Uterus (tissue), 4 donors: ENCODE measurements at places on chromosomes 4 and X. TPM values are rescaled to one million over a fixed set of nuclear protein-coding genes. Genes with fewer than 3 reads are reported as not detected.

- DNase-seq = no peak
- no peaks in the 10 kb centered on the region for H3K27me3 ChIP-seq
- H3K27ac ChIP-seq = no peak overlapping the region
- H3K4me3 ChIP-seq = no peak overlapping the region
- H3K36me3 ChIP-seq = no peaks in the 10 kb centered on the region
Observed at GRCh38 chr4:112036886-112037285, 108.4 kb upstream of the FAM241A start.

- H3K4me3 ChIP-seq = no peak overlapping the region
- DNase-seq = no peak
- no peak overlapping the region for H3K27ac ChIP-seq
- H3K36me3 ChIP-seq = no peaks in the 10 kb centered on the region
Observed at GRCh38 chr4:132564920-132565319, 584.2 kb upstream of the PCDH10 start.

DNA sequence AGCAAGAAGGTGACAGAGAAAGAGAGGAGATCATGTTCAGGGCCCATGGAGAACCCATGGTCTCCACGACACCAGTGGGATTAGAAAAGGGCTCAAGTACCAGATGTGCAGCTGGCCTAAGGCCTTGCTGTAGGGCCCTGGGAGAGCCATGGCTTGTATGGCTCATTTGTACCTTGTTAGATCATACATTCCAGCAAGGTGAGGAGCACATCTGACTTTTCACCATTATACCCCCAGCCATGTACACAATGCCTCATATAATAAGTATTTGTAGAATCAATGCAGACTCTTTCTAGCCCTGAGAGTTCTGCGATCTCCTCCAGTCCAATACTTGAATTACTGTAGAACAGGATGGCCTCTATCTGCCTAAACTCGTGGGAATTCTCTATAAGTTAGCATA, 94.2 kb upstream of the MAP3K15 start:
- H3K4me1 ChIP-seq = no peaks in the 10 kb centered on the region
- H3K36me3 ChIP-seq = no peaks in the 10 kb centered on the region
- no peak for DNase-seq
- H3K27ac ChIP-seq = no peak overlapping the region
- no peak overlapping the region for H3K4me3 ChIP-seq

GRCh38 chr4:122293374-122294365, 85.1 kb upstream of the ADAD1 start:
- H3K36me3 ChIP-seq = no peaks in the 10 kb centered on the region
- H3K27ac ChIP-seq = no peak overlapping the region
- H3K4me3 ChIP-seq = no peak overlapping the region
- H3K27me3 ChIP-seq = no peaks in the 10 kb centered on the region
- no peaks in the 10 kb centered on the region for H3K4me1 ChIP-seq

GRCh38 chr4:68272380-68272779, 26.9 kb upstream of the TMPRSS11B start:
- no peak overlapping the region for H3K4me3 ChIP-seq
- no peaks in the 10 kb centered on the region for H3K27me3 ChIP-seq
- no peak for DNase-seq

- H3K4me3 ChIP-seq = no peak overlapping the region
- no peaks in the 10 kb centered on the region for H3K27me3 ChIP-seq
- H3K36me3 ChIP-seq = no peaks in the 10 kb centered on the region
- no peaks in the 10 kb centered on the region for H3K4me1 ChIP-seq
Observed at GRCh38 chrX:40085102-40085551, 12.6 kb downstream of the BCOR start.

DNA sequence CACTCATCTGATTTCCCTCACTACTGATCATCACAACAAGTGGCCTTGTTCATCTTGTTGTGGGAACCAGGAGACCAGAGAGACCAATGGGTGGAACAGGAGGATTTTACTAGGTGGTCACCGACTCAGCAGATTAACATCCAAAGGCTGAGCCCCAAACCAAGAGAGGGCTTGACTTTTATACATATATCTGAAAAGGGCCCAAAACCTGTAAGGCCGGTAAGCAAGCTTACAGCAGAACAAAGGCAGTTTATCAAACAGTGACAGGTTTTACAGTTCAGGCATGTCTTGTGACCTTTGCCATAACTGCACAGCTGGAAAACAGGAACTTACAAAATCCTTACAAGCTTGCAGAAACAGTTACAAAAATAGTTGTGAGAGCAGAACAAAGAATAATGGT, 195.9 kb downstream of the OR13H1 start:
- H3K27ac ChIP-seq = no peak overlapping the region
- no peak for DNase-seq
- H3K27me3 ChIP-seq = no peaks in the 10 kb centered on the region

- H3K4me3 ChIP-seq = no peak overlapping the region
- no peaks in the 10 kb centered on the region for H3K36me3 ChIP-seq
- H3K27ac ChIP-seq = peak overlapping the region; percentile 95
- H3K4me1 ChIP-seq = peaks cover 15% of the 10 kb centered on the region
Observed at GRCh38 chr4:121688701-121689100, 8.1 kb downstream of the ANXA5 start.

DNA sequence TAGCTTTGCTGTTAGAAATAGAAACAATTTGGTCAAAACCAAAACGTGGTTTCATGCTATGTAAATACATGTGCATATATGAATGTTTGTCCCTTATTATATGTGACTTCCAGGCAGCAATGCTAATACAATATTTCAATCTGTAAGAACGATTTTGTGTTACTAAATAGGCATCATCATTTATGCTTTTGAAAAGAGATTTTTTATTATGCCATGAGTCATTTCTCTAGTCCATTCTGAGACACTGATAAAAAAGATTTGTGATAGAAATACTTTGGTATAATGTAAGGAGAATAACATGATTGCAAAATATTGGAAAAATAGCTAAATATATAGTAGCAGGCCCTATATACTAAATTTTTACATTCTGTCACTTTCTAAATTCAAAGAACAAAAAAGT, 28.9 kb downstream of the SYNPO2 start:
- peak overlapping the region; percentile 96 for H3K27ac ChIP-seq
- no peak for DNase-seq
- no peaks in the 10 kb centered on the region for H3K4me1 ChIP-seq

GRCh38 chrX:71439420-71439819, 73.3 kb downstream of the TAF1 start:
- DNase-seq = no peak
- no peak overlapping the region for H3K27ac ChIP-seq
- no peak overlapping the region for H3K4me3 ChIP-seq
- H3K27me3 ChIP-seq = no peaks in the 10 kb centered on the region
- H3K36me3 ChIP-seq = no peaks in the 10 kb centered on the region
- H3K4me1 ChIP-seq = no peaks in the 10 kb centered on the region

DNA sequence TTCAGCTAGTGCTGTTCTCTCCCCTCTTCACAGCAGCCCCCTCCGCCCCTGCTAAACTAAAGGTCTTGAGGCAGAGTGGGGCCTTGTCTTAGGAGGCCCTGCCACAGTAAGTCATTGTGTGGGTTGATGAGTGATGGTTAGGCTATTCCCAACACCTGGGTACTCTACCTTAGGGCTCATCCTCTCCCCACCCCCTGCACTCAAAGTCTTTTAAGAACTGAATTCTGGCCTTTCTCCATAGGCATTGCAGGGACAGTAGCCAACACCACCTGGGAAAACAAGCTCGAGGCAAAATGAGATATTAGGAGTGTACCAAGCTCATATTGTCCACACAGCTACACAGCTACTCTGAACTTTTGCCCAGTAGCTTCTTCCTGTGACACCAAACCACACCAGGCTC, 42.5 kb downstream of the RAB40AL start:
- H3K27me3 ChIP-seq = no peaks in the 10 kb centered on the region
- no peaks in the 10 kb centered on the region for H3K4me1 ChIP-seq
- H3K36me3 ChIP-seq = no peaks in the 10 kb centered on the region
- H3K27ac ChIP-seq = no peak overlapping the region

DNA sequence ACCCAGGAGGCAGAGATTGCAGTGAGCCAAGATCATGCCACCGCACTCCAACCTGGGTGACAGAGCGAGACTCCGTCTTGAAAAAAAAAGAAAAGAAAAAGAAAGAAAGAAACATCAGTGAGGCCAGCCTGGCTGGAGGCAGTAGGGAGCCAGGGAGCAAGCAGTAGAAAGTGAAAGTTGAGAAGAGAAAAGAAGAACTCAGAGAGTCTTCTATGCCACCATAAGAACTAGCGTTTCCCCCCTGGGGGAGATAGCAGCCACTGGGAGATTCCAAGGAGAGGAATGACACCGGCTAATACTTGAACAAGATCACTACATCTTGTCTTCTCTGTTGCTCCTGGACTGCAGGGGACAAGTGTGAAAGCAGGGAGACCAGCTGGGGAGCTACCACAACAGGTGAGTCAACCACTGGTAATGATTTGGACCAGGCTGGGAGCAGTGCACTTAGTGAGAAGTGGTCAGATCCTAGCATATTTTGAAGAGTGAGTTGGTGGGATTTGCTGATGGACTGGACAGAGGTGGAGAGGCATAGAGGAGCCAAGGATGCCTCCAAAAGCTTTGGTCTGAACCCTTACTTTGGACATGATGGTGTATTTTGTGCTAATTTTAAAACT, 33.4 kb downstream of the SLC2A9 start:
- H3K36me3 ChIP-seq = no peaks in the 10 kb centered on the region
- DNase-seq = no peak
- no peak overlapping the region for H3K4me3 ChIP-seq
- no peaks in the 10 kb centered on the region for H3K4me1 ChIP-seq
- H3K27ac ChIP-seq = no peak overlapping the region

DNA sequence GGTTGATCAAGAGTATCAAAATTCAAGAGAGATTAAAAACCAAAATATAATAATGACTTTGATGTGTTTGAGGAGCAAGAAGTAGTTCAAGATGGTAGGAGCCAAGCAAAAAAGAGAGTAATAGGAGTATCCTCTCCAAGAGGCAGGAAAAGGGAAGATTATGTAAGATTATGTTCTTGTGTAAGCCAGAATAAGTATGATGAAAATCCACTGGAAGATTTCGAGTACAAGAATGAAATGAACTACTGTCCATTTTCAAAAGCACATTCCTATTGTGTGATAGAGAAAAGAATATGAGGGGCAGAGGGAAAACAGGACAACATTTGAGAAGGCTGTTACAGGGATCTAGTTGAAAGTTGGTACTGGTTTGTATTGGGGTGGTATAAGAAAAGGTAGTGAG, 659.6 kb upstream of the INTU start:
- no peaks in the 10 kb centered on the region for H3K27me3 ChIP-seq
- no peaks in the 10 kb centered on the region for H3K36me3 ChIP-seq
- no peak overlapping the region for H3K27ac ChIP-seq

DNA sequence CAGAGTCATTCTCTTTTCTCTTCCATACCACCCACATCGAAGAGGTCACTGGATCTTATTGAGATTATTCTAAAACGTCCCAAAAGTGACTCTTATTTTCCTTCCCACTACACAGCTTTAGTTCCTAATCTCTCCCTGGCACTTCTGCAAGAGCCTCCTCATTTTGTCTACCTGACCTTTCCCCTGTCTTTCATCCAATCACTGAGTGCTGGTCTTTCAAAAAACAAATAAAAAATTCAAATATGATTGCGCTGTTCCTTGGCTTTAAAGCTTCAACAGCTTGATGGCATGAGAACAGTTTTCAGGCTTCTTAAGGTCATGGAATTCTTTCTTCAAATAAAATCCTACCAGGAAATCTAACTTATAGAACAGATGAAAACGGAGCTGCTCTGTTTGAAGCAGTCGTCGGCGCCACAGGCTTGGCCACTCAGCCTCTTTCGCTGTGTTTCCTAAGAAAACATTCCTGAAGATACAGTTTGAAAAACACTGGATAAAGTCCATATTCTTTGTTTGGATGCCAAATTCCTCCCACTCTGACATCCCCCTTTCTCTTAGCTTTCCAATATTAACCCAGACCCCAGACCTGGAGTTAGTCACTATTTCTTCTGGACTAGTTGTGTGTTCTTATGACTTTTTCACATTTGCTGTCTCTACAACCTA, 12.5 kb downstream of the SYTL5 start:
- H3K36me3 ChIP-seq = no peaks in the 10 kb centered on the region
- no peak for DNase-seq
- no peaks in the 10 kb centered on the region for H3K27me3 ChIP-seq
- H3K4me3 ChIP-seq = no peak overlapping the region
- no peaks in the 10 kb centered on the region for H3K4me1 ChIP-seq

- peak overlapping the region; percentile 49 for H3K4me3 ChIP-seq
- no peak overlapping the region for H3K27ac ChIP-seq
- no peaks in the 10 kb centered on the region for H3K36me3 ChIP-seq
- peaks cover 7% of the 10 kb centered on the region for H3K4me1 ChIP-seq
- no peak for DNase-seq
- no peaks in the 10 kb centered on the region for H3K27me3 ChIP-seq
Observed at GRCh38 chr4:76250962-76251361, 559 bp upstream of the FAM47E start.

DNA sequence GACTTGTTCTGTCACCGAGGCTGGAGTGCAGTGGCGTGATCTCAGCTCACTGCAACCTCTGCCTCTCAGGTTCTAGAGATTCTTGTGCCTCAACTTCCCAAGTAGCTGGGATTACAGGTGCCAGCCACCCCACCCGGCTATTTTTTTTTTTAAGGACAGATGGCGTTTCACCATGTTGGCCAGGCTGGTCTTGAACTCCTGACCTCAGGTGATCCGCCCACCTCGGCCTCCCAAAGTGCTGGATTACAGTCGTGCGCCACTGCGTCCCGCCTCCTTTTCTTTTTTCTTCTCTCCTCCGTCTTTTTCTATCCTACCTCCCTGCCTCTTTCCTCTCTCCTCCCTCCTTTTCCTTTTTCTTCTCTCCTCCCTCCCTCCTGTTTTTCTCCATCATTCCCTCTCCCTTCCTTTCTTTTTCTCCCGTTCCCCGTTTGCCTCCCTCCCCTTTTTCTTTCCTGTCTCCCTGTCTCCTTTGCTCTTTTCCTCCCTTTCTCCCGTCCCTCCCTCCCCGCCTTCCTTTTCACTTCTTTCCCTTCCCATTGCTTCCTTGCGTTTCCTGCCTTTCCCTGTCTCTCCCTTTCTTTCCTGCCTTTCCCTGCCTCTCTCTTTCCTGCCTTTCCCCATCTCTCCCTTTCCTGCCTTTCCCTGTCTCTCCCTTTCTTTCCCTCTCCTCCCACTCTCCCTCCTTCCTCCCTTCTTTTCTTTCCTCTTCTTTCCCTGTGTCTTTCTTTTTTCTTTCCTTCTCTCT, 2.1 kb upstream of the SLC25A6 start:
- peak overlapping the region; percentile 60 for H3K4me3 ChIP-seq
- H3K27me3 ChIP-seq = no peaks in the 10 kb centered on the region
- no peak for DNase-seq
- H3K27ac ChIP-seq = no peak overlapping the region

DNA sequence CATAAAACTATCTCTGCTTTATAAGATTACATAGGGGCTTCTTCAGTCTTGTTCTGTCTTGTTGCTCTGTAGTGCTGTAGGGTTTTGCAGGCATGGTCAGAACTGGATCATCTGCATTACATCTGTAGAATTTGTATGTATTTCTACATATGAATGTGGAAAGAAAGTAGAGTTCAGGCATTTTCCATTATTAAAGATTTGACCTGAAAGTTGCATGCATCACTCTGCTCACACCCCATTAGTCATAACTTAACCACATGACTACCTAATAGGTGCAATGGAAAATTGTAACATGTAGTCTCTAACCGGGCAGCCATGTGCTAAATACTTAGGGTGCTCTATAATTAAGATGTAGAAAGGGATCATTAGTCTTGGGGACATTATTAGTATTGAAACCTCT, 45.7 kb upstream of the AGA start:
- no peaks in the 10 kb centered on the region for H3K4me1 ChIP-seq
- H3K27me3 ChIP-seq = no peaks in the 10 kb centered on the region
- H3K4me3 ChIP-seq = no peak overlapping the region
- no peaks in the 10 kb centered on the region for H3K36me3 ChIP-seq
- no peak overlapping the region for H3K27ac ChIP-seq
- no peak for DNase-seq

Gene ERVMER34-1
- total RNA-seq = 0.26 TPM

Gene XAGE1A
- not detected for total RNA-seq

Gene RRH
- not detected for total RNA-seq

Gene SSX1
- not detected for total RNA-seq

Gene TRIM75
- not detected for total RNA-seq

Gene NPY5R
- total RNA-seq = 0.35 TPM

Gene CRLF2
- total RNA-seq = not detected
